ENCODE measurements at places on chromosomes 5 and 9.

DNA sequence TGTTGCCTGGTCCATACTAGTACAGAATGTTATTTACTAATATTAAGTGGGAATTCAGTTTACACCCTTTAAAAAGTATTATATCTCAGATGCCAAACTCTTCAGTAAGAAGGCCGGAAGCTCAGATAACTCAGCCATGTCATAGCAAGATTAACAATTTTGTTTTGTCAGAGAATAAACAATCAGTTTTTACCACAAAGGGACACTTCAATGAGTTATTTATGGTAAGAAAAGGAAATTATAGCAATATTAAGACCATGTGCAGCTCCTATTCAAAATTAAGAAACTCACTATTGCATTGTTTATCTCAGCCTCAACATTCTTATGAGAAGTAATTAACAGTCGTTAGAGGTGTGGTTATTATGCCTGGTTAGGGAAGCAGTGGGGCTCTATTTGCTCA lies 13.1 kb upstream of the ARL15 start:
- no peak for DNase-seq

GRCh38 chr9:114288193-114289091 lies 34.5 kb upstream of the ORM1 start:
- DNase-seq = peak; percentile 65

DNA sequence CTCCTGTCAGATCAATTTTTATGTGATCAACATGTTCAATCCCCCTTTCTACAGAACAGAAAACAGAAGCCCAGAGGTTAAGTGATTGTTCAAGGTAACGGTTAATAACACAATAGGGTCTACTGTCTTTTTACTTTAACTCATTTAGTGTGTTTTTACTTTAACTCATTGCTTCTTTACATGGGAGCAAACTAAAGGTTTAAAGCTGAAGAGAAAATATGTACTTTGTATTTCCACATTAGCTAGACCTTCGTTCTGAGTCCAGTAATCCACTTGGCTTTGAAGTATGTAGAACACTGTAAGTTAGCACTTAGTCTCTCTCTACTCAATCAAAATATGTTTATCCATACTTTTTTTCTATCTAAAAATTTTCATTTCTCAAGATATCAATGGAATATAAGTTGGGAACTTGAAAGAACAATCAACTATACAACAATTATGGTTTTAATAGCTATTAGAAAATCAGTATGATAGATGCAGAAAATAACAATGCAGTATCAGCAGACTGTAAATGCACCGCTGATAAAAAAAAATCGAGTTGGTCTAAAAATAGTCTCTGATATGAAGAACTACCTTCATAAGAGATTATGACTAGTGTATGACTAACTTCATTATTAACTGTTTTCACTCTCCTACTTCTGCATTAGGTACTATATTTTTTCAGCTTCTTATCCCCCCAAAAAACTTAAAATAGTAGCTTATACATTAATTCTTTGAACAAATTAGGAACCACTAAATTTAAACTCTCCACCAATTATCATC lies 20.6 kb downstream of the PGGT1B start:
- DNase-seq = no peak

GRCh38 chr5:59296317-59297264 lies 596.9 kb downstream of the PDE4D start:
- no peak for DNase-seq

DNA sequence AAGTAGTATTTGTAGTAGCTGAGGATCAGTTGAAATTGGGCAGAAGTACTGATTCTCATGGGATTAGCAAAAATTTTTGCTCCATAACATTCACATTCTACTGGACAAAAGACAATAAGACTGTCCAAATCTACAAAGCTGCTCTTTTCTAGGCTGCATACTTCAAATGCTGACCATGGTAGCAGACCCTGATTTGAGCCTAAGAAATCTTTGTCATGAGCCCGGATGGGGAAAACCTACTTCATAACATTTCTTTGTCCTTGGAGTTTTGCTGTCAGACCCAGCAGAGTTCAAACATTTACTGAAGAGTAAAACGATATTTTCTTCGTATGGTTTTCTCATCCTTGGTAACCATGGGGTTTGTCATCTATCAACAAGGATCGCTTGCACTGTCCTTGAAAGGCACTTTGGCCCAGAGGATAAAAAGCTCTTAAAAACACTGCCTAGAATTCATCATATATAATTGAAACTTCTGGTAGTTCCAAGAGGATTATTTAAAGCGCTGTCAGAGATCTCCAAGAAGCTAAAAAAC lies 216.9 kb downstream of the CAVIN4 start:
- no peak for DNase-seq

GRCh38 chr5:171794470-171794960 lies 8.9 kb downstream of the SMIM23 start:
- DNase-seq = no peak

- no peak for DNase-seq
Measured at GRCh38 chr5:10699281-10699874, 61.7 kb downstream of the DAP start.

GRCh38 chr5:148408092-148408491 lies 24.3 kb downstream of the FBXO38 start:
- DNase-seq = no peak

DNA sequence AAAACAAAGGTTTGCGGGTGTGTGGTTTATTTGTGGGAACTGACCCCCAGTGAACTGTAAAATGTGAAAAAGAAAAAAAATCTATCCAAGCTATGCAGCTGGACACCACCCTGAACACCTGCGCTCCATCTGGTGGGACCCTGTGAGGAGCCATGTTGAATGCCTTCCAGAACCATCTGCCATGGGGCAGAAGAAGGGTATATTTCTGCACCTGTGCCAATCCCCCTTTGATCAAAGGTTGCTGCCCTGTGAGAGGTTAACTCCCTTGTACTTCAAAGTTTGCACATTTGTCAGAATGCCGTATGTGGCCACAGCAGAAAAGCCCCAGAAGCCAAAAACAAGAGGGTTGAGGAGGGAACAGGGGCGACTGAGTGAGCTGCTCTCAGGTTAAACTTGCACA lies 148.5 kb upstream of the ALDH1B1 start:
- no peak for DNase-seq

DNA sequence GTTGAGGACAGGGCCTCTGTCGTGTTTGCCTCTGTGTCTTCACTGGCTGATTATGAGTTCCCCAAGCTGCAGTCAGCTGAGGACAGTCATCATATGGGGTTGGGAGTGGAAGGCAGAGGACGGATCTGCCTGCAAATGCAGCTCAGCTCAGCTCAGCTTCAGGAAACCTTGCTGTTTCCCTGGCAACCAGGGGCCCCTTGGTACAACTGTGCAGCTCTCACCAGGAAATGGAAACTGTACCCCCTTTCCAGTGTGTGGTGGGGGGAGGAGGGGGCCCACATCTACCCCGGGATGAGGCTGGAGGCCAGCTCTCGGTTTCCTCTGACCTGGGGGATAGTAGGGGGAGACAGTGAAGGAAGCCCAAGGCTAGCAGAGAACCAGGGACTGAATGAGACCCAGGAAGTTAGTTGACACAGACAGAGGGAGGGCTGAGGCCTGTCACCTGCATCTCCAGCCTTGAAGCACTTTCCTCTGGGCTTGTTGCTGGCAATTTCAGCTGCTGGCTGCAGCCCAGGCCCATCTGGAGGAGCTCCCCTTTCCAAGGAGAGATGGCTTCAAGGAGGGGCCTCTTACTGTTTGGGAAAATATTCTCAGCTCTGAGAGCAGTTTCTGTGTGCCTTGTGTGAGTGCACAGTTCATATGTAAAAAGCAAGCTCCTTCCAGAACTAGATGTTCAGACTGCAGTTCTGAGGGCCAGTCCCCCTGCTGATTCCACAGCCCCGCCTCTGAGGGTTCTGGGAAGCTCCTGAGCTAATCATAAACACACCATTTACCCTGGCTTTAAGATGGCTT lies 6.9 kb downstream of the ANXA6 start:
- peak; percentile 83 for DNase-seq

DNA sequence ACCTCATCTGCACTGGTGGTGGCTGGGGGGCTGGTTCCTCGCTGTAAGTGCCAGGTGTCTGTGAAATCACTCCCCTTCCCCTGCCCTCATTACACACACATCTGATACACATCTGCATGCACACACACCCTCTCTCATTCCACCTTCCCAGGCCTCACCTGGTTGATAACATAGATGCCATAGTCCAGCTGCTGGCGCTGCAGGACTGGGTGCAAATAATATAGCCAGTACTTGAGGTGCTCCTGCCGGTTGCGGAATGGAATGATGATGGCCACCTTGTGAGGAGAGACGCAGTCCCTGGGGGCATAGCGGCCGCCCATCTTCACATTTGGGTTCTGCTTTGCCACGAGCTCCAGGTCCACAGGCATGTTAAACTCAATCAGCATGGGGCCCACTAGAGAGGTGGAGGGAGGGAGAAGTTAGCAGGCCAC lies 32.1 kb downstream of the B4GALT1 start:
- no peak for DNase-seq

DNA sequence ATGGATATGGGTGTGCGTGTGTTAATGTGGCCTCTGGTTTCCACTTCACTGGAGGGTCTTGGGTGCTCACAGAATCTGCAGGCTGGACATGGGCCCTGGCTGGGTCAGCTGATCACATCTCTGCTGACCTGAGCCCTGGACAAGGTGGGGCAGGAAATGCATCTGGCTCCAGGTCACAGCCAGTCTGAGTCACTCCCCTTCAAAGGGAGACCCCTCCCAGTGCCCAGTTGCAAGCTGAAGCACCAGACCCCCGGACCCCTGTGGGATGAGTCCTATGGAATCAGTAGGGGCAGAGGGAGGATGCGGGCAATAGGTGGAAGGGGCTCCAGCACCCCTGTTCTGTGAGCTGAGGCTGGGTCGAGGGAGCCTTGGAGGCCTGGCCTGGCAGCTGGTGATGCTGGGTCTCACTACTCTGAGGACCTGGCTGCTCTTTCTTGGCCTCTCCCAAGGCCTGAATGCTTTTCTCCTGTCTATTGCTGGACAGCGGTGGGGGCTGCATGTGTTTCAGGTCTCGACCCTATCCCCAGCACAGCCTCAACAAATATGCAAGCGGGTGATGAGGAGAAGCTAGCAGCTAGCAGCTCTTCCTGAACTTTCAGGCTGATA lies 54.5 kb downstream of the PHF2 start:
- DNase-seq = peak; percentile 28

GRCh38 chr9:35519692-35520363 lies 29.9 kb downstream of the RUSC2 start:
- no peak for DNase-seq

- no peak for DNase-seq
Measured at GRCh38 chr9:78856781-78857180, 559.9 kb downstream of the PSAT1 start.

GRCh38 chr5:178797101-178797521 lies 62.6 kb upstream of the ZNF354B start:
- no peak for DNase-seq

DNA sequence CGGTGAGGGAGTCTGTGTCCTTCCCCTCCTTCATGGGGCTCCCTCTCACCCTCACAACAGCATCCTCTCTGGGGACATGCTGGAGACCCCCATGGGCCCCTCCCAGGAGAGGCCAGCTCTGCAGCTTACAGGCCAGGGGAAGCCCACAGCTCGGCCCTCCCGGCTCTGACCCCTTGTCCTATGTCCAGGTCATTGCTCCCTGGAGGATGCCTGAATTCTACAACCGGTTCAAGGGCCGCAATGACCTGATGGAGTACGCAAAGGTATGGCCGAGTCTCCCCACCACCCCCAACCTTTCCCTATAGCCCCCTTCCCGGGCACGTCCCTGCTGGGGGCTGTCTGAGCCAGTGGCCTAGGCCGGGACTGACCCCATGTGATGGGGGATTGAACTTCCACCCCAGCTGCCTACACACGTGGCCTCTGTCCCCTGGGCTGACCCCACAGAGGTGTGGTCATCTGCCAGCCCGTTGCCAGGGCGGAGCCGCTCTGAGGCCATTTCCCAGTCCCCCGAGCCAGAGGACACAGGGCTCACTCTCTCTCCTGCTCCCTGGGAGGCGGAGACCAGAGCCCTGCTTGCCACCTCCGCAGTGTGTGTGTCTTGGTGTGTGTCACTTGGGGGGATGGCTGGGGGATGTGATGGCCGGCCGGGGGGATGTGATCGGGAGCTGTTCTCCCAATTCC lies 21.9 kb downstream of the ASS1 start:
- no peak for DNase-seq

DNA sequence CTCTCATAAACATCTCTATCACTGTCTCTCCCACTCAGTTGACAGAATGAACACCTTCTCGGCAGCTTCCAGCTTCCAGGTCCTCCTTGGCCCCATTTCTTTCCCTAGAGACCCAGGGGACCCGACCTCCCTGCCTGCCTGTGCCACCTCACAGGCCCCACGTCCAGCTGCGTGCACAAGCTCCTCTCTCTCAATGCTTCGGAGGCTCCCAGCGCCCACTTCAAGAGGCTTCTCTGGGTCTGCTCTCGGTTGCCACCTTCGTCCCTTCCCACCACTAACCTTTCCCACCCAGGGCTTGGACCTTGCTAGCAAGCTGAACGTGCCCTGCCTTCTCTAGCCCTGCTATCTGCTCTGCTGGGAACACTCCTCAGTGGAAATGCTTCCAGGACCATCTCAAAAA lies 2.8 kb upstream of the N4BP3 start:
- no peak for DNase-seq

DNA sequence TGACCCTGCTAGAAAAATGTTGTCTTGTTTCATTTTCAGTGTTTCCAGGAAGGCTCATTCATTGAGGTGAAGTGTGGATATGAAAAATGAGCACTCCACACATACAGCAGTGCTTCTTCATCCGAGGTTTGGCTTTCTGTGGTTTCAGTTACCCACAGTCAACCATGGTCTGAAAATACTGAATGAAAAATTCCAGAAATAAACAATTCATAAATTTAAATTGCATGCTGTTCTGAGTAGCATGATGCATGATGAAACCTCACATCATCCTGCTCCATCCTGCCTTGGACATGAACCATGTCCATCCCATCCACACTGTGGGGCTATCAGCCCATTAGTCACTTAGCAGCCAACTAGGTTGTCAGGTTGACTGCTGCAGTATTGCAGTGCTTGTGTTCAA lies 10.4 kb upstream of the SLC45A2 start:
- DNase-seq = no peak

- no peak for DNase-seq
Measured at GRCh38 chr9:3827175-3827574, 301.4 kb upstream of the RFX3 start.

DNA sequence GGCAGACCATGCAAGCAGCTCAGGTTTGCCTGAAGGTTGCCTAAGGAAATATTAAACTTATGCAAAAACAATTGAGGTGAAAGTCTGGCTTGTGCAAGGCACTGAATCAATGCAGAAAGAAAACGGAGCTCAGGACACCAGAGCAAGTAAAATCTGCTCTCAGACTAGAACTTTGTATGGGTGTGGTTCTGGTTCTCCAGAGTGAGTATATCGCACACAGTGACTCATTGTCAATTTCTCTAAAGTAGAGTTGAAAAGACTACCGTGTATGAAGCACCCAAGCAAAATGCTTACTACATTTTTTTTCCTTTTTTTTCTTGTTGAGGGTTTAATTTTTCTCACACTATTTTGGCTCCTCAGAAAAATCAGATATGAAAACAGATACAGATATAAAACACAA lies 650.3 kb upstream of the CDH10 start:
- no peak for DNase-seq

GRCh38 chr9:73573235-73573634 lies 421.6 kb downstream of the ANXA1 start:
- no peak for DNase-seq

- DNase-seq = no peak
Measured at GRCh38 chr5:68114378-68115040, 101.0 kb upstream of the PIK3R1 start.
